ENCODE measurements at places on chromosomes 4 and X.

- no peak for DNase-seq
These were observed 29.3 kb upstream of the MYOZ2 start for GRCh38 chr4:119106036-119107000.

DNA sequence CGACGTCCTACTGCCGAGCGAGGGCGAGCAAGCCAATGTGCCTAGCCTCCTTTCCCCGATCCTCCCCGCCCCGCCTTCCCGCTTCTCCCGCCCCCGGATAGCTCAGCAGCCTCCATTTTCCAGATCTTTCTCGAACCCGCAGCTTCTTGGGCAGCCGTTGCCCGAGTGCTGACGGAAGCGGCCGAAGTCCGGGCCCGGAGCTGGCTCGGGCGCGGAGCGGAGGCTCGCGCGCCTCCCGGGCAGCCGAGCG is 172 bp upstream of the HSPA4L start:
- peak; percentile 78 for DNase-seq

DNA sequence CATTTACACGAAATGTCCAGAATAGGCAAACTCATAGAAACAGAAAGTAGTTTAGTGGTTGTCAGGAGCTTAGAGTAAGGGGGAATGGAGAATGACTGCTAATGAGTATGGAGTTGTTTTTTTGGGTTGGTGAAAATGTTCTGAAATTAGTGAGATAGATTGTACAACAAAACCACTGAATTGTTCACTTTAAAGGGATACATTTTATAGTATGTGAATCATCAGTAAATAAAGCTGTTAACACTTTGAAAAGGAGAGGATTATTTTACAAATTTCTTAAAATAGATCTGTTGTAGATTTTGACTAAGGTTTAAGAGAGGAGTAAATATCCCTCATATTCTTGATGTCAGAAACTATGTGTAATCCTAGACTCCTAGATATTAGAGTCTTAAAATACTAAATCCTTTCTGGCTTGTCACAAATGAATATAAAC is 82.7 kb downstream of the RAPGEF2 start:
- no peak for DNase-seq

GRCh38 chrX:43581888-43582539 is 74.1 kb upstream of the MAOA start:
- no peak for DNase-seq

DNA sequence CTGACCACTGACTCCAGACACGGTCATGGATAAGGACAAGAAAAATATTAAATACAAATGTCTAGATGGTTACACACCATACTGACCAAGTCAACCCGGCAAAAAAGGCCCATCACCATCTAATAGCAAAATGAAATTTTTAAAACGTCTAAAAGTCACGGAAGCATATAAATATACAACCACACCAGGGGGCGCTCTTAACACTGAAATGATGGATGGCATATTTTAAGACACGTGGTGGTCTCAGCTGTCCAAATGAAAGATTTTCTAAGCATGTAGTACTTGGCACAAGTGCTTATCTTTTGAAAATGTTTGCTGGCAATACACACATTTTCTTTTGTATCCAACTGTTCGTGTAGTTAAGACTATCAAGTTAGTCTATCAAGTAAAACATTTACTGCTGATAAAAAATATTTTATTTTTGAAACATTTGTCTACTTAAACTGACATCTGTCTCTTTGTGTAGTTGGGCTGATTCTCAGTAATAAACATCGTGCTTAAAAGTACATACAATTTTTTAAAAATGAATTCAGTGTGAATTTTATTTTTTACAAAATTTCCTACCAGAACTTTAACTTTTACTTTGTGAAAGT is 64.6 kb downstream of the COX7B2 start:
- DNase-seq, result peak; percentile 74

- no peak for DNase-seq
These were observed 42.3 kb downstream of the SRPX start for GRCh38 chrX:38178396-38178795.
